ENCODE measurements at places on chromosomes 13 and 19. TPM values are rescaled to one million over a fixed set of nuclear protein-coding genes. Genes with fewer than 3 reads are reported as not detected.

Gene MBOAT7
- 86.6 TPM for total RNA-seq

Gene FOSB
- total RNA-seq = 34.9 TPM

Gene ZNF844
- 3.4 TPM for total RNA-seq

Gene PAK4
- total RNA-seq = 13.1 TPM

Gene SERPINE3
- not detected for total RNA-seq

Gene ADGRE2
- total RNA-seq = 0.82 TPM

Gene ZNF563
- total RNA-seq = 1.4 TPM

Gene GARRE1
- 11.6 TPM for total RNA-seq

Gene AZU1
- total RNA-seq = not detected

Gene APC2
- total RNA-seq = 0.45 TPM

Gene GAS6
- total RNA-seq = 8.0 TPM

Gene PRSS57
- total RNA-seq = not detected

Gene ZNF324
- 9.8 TPM for total RNA-seq

Gene ZNF799
- total RNA-seq = 4.1 TPM

Gene NKPD1
- total RNA-seq = not detected

Gene ZNF285
- 1.4 TPM for total RNA-seq

Gene INTS6
- total RNA-seq = 27.1 TPM

Gene LGALS14
- not detected for total RNA-seq

Gene CRLF1
- total RNA-seq = 9.8 TPM

Gene VSTM2B
- total RNA-seq = not detected

Gene CCDC169
- total RNA-seq = 0.74 TPM

Gene ATXN8OS
- total RNA-seq = not detected

Gene U2AF1L4
- 22.6 TPM for total RNA-seq

Gene MEIOSIN
- total RNA-seq = 0.40 TPM

Gene MYPOP
- 3.5 TPM for total RNA-seq

Gene ZNF175
- total RNA-seq = 2.3 TPM

Gene CYP4F22
- total RNA-seq = not detected

Gene INAFM1
- 8.1 TPM for total RNA-seq

Gene NLRP7
- total RNA-seq = not detected

Gene FCER2
- 0.34 TPM for total RNA-seq

Gene KIR2DL1
- total RNA-seq = not detected

Gene PTH2
- total RNA-seq = not detected

Gene KMT5C
- 16.7 TPM for total RNA-seq

All from A375 (cell line).